ENCODE measurements at places on chromosomes 1 and 21.

GRCh38 chr21:35127851-35128250 lies 78.7 kb upstream of the RUNX1 start:
- no peak for DNase-seq

DNA sequence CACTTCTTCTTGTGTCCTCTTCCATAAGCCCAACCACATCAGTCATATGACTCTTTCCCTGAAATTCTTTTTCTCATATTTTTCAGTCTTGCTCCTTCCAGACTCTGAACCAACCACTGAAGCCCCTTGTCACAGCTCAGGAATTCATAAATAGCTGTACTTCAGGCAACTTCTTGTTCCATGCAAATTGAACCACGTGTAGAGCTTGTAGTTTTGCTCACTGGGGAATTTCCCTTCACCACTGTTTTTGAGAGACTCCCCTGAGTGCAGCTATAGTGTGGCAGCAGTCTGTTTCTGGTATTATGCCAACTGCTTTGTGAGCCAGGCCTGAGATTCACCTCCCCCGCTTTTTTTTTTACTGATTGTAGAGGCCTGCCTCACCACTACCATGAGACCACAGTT lies 150.3 kb upstream of the SPAG17 start:
- DNase-seq: no peak

DNA sequence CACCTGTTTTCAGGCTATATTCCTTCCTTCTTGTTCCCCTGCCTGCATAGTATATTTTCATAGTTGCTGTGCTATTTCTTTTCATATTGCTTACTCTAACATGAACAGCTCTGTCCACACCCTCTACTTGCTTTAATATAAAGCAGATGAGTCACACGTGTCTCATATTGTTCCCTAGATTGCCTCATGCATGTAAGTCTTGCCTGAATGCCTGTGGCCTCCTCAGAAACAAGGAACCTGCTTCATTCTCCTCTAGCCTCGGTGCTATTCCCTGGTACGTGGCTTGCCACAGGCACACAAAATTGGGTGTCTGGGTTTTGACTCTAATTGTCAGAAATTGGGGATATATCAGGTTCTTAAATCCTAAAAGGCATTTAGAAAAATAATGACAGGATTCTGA lies 16.5 kb upstream of the PKP1 start:
- no peak for DNase-seq

- no peak for DNase-seq
Measured at GRCh38 chr1:176802316-176802715, 339.3 kb downstream of the PAPPA2 start.

GRCh38 chr1:68220420-68220819 lies 11.9 kb downstream of the WLS start:
- no peak for DNase-seq

DNA sequence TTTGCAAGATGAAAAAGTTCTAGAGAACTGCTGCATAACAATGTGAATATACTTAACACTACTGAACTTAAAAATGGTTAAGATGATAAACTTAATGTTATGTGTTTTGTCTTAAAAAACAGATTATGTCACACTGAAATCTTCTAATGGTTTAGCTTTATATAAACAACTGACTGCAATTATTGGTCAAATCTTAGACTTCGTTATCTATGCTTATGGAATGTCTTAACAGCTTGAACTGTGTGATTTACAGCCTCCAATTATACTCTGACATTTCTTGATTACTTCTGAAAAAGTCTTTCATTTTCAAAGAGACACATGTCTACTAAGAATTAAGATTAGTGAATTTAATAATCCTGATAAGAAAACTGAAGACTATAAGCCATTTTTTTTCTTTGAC lies 71.1 kb downstream of the ZSWIM5 start:
- DNase-seq: no peak

DNA sequence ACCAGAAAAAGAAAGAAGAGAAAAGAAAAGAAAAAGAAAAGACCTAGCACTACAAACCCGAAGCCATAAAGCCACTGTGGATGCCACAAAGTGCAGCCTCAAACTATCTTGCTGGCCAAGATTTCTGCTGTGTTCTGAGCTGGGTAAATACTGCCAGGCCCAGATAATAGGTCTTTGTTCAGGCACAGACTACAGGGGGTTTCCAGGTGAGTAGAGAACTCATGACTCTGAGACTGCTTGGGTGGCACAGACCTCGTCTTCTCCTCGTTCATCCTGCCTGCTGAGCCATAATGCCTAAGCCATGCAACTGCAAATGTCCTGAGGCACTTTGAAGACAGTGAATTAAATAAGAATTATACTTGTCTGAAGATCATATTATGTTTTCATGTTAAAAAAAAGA lies 651.8 kb downstream of the LMO4 start:
- no peak for DNase-seq

GRCh38 chr1:32895325-32896215 lies 5.6 kb downstream of the TMEM54 start:
- DNase-seq: no peak

GRCh38 chr1:69498711-69499110 lies 69.0 kb upstream of the LRRC7 start:
- no peak for DNase-seq

DNA sequence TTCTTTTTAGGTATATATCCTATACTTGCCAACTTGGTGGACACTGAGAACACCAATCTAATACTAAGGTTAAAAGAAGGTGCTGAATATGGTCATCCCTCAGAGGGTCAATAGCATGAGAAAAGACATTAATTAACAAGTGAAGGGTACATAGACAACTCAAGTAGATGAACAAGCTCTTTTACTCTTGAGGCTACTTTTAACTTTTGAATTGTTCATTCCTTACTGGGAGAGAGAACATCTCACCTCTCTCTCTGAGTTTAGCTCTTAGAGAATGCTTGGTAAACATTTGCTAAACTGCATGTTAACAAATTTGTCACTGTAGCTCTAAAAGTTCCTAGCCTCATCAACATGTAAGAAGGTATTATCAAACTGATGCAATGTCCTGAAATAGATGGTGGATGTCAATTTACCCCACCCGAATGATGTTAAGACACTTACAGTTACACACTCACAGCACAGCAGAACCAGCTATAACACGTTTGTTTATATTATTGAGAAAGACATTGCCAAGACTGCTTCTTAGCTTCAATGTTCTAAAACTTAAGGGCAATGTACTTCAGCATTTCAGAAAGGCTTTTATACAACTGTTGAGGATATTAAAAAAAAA lies 35.9 kb downstream of the HEATR1 start:
- DNase-seq: no peak

- no peak for DNase-seq
Measured at GRCh38 chr21:20968391-20968790, 29.8 kb upstream of the NCAM2 start.
